Activated naive CD4-positive, alpha-beta T cell (primary cell): ENCODE measurements at places on chromosomes 2 and 18.

GRCh38 chr2:226378753-226379705 lies 420.6 kb downstream of the IRS1 start:
- no peak for DNase-seq

GRCh38 chr2:109189751-109190150 lies 60.7 kb downstream of the SH3RF3 start:
- DNase-seq, result no peak

GRCh38 chr18:31102025-31102684 lies at the start of gene DSC2:
DSC2 (minus strand) TSS chr18:31102421; CDS start chr18:31101971, 450 bp downstream.
- no peak for DNase-seq

DNA sequence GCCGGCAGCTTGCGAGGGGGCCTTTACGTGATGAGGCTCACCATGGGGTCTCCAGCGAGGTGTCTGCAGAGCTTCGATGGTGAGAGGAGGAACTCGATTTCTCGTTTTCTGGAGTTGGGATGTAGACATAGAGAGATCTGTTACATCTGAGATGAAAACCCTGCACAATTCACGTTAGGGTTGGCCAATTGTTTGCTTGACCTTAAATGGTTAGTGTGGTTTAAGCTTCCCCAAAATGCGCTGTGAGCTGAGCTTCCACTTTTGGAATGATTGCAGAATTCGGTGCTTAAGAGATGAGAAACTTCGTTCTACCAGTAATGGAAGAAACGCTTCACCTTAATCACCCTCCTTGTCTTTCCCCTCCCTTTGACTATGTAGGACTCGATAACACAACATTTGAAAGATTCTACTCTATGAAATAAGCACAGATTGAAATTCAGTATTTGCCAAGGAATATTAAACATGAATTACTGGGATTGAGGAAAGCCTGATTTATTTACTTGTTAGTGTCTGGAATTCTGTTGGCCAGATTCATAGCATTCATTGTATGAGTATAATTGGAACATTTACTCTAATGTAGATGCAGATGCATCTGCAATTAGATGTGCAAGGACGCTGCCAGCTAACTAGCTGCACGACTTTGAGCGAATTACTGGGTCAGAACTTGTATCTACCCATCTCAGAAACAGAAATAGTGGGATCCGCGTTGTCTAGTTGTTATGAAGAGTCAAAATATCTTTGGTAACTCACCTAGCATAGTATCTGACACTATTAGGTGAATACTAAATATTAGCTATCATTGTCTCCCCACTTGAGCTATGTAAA lies 1.6 kb upstream of the KLF7 start:
- DNase-seq, result no peak

DNA sequence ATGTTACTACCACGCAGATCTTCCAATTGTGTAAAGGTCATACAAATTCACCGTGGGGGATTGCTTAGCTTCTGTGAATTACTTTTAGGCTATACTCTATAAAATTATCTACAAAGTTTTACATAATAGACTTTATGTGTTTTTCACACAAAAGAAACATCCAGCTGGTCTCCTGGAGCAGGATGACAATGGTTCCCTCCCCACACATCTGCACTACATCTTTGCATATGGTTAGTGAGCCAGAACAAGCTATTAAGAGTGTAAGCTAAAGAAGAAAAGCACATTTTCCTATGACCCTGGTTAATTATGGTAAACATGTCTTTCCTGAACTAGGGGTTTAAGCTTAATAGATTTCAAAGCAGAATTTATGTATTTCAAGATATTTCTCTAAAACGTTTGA lies 295.1 kb downstream of the ASXL3 start:
- no peak for DNase-seq

GRCh38 chr2:222709191-222709891 lies 37.9 kb downstream of the MOGAT1 start:
- DNase-seq, result no peak

DNA sequence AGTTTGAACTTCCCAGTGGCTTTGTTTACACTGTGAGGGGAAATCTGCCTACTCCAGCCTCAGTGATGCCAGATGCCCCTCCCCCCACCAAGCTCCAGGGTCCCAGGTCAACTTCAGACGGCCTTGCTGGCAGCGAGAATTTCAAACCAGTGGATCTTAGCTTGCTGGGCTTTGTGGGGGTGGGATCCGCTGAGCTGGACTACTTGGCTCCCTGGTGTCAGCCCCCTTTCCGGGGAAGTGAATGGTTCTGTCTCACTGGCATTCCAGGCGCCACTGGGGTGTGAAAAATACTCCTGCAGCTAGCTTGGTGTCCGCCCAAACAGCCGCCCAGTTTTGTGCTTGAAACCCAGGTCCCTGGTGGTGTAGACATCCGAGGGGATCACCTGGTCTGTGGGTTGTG lies 70.0 kb upstream of the NEUROD1 start:
- DNase-seq, result no peak

GRCh38 chr18:79630281-79631095 lies 49.1 kb upstream of the CTDP1 start:
- no peak for DNase-seq

DNA sequence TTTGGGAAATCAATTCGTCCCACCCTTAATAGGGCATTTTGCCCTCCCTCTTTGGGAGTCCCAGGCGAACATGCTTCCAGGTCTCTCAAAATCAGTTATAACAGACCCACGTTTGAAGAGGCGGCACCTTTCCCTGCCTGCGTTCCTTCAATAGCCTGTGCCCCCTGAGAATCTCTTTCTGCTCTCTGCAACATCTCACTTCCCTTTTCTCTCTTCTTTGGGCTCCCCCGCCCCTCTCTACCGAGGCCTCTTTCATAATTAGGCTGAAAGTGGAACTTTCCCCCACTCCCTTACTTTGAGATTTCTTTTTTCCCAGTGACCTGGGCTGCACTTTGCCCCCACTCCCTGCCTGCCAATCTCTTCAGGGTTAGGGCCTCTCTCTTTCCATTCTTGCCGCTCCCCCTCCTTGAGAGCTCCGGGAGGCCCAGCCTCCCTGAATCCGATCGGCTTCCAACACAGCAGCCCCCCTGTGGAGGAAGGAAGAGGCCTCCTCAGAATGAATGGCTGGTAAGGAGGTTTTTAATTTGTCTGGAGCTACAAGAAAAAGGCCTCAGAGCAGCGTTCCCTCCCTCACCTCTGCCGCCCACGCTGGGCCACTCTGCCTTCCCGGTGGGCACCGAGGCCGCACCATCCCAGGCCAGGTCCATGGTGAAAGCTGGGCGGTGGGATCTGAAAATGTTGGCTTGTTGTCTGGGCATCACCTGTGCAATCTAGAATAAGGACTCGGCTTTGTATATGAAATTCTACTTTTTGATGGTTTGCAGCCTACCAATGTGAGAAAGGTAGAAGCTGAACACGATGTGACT lies 162.6 kb upstream of the SIX3 start:
- no peak for DNase-seq

DNA sequence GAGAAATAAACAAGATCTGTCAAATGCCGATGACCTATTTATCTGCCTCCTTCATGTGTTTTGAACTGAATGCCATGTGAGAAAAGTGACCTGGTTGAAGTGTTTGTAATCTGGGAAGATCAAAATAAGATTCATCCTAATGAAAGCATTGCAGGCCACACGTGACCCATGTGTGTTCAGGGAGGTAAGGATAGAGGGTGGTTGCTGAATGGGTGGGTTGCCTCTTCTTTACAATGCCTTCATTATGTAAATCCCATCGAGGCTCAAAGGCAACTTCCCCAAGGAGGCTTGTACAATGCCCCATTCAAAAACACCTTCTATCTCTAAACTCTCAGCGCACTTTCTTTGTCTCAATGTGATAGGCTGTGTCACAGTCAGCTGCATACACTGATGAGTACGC lies 273.1 kb downstream of the LRATD1 start:
- DNase-seq, result no peak

- no peak for DNase-seq
Observed at GRCh38 chr2:22134421-22134820, 1010.7 kb downstream of the TDRD15 start.

DNA sequence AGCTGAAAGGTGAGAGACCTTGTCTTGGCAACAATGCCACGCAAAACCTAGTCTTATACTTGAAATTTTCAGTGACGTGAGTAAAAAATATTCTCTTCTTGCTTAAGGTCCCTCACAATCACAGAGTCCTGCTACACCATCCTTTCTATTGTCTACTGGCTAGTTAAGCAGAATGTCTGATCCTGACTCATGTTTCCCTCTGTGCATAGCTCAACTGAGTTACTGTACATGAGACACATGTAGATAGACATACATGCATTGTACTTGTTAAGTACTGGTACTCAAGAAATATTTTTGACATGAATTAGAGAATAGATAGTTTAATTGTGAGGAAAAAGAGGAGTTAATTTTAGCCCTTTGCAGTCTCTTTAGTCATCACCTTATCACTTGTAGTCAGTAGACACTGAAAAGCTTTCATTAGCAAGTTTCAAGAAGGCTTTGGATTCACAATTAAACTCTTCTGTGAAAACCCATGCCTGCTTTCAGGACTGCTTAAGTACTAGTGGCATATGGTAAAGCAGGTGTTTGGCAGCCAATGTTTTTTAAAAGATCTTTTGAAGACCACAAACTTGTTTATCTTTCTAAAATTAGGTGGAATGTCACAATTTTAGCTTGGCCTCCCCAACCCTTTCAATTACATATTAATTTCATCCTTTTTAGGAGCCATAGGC lies 158.7 kb upstream of the CCDC150 start:
- no peak for DNase-seq

- DNase-seq, result no peak
Observed at GRCh38 chr2:56295666-56296065, 111.9 kb downstream of the CCDC85A start.

GRCh38 chr2:28528206-28528605 lies 32.3 kb downstream of the PLB1 start:
- DNase-seq, result no peak

GRCh38 chr2:201839727-201840126 lies 33.4 kb downstream of the CDK15 start:
- DNase-seq, result no peak

DNA sequence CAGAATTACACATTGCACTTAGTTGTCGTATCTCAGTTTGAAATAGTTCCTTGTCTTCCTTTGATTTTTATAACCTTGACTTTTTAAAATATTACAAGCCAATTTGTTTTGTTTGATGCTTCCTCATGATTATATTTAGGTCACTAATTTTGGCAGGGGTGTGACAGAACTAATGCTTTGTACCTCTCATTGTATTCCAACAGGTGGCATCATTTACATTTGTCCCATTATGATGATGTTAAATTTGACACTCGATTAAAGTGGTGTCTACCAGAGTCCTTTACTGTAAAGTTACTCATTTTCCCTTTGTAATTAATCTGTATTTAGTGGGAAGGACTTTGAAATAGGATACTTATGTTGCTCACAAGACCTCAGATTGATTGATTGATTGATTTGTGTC lies 21.5 kb upstream of the MFSD2B start:
- no peak for DNase-seq

DNA sequence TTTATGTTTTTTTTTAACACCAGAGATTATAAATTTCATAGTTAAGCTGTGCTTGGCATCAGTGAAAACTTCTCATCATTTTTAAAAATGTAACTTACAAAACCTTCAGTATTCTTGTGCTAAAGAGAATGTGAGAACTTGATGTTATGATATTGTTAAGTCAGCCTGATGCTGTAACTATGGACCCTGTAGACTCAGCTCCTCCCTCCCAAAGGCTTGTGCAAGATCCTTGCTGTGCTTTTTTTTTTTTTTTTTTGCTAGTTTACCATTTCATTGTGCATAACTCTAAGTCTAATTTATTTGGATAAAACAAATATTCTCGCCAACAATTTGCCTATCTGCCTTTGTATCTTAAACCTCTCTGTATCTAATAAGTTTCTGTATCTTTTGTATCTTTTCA lies 12.9 kb upstream of the TFPI start:
- no peak for DNase-seq

DNA sequence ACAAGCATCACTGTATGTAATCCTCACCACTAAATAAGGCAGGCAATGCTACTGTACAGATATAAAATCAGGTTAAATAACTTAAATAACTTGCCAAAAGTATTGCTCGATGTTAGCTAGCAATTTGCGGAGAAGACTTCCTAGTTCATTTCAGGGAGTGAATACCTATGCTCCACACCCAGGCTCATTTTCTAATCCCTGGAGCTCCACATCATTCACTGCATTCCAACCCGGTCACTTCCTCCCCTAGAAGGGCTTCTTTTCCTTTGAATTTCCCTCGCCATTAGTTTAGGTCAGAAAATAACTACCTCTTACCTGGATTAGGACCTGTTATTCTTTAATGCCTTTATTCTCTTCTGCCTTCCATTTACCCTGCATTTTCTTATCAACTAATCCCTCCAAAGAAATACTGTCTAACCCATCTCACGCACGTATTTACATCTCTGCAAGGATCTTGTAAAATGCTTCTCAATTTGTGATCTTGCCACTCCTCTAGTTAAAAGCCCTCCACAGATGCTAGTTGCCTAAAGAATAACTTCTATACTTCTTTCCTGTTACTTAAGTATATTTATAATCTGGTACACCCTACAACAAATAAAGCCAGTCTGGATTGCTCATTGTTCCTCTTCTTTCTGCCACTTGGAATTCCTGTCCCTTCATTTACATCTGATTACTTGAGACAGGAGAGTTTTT lies 599.8 kb downstream of the NRXN1 start:
- no peak for DNase-seq

- no peak for DNase-seq
Observed at GRCh38 chr18:44681076-44681970, 635 bp downstream of the SETBP1 start.

GRCh38 chr18:62744076-62744968 lies 29.0 kb downstream of the PHLPP1 start:
- DNase-seq, result no peak

DNA sequence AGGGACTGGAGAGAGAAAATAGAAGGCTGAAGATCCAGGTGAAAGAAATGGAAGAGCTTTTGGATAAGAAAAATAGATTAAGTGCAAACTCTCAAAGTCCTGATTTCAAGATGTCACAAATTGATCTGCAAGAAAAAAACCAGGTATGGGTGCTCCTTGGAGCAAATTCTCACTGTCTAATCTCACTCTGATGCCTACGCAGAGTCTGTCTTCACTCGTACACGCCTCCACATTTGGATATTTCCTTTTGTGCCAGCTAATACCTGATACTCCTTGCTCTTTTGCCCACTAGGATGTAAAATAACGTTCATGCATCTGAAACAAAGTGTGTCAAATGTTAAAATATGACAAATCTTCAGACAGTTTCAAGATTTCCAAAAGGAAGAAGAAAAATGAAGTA lies 99.4 kb downstream of the CCDC102B start:
- no peak for DNase-seq

- DNase-seq, result no peak
Observed at GRCh38 chr2:226683196-226683595, 116.4 kb downstream of the IRS1 start.

GRCh38 chr2:14944562-14945346 lies 312.2 kb downstream of the LRATD1 start:
- DNase-seq, result no peak

GRCh38 chr2:15967415-15968279 lies 27.3 kb downstream of the MYCN start:
- no peak for DNase-seq

- DNase-seq, result no peak
Observed at GRCh38 chr2:127864877-127865276, 6.9 kb upstream of the POLR2D start.
